ENCODE measurements at places on chromosomes 2 and 18.

GRCh38 chr2:96816836-96817702 is 1.0 kb downstream of the CNNM3 start:
- DNase-seq = no peak

DNA sequence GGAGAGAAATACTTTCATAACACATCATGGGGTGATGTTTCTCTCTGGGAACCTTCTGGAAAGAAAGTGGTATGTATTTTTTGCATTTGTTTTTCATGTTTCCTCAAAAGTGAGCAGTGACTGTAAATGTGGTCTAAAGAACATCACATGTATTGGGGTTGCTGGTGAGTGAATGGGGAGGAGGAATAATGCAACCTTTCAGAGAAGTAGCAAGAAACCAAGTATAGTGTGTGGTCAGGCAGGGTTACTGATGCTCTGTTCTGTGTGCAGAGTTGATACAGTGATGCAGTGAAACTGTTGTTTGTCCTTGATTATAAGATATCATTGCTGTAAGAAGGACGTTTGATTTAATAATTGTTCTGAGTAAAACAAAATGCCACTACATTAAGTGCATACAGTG is 24.1 kb downstream of the ADNP2 start:
- no peak for DNase-seq

GRCh38 chr2:181420259-181421130 is 36.7 kb upstream of the ITGA4 start:
- DNase-seq = no peak

DNA sequence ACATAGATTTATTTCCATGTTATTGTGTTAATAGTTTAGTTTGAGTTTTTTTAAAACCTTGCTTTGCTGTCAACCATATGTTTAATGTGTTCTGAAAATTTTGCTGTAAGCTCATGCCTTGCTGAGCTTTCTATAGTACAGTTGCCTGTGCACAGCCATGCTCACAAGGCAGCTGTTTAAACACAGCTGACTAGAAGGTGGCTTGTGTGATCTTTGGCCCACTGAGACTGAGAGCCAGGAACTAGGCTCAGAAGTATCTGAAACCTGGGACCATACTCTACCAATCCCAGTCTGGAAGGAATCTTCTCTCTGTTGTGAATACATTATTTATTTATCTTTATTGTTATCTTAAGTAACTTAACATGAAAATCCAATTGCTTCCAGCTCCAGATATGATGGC is 350.5 kb downstream of the KIAA1328 start:
- DNase-seq = no peak

DNA sequence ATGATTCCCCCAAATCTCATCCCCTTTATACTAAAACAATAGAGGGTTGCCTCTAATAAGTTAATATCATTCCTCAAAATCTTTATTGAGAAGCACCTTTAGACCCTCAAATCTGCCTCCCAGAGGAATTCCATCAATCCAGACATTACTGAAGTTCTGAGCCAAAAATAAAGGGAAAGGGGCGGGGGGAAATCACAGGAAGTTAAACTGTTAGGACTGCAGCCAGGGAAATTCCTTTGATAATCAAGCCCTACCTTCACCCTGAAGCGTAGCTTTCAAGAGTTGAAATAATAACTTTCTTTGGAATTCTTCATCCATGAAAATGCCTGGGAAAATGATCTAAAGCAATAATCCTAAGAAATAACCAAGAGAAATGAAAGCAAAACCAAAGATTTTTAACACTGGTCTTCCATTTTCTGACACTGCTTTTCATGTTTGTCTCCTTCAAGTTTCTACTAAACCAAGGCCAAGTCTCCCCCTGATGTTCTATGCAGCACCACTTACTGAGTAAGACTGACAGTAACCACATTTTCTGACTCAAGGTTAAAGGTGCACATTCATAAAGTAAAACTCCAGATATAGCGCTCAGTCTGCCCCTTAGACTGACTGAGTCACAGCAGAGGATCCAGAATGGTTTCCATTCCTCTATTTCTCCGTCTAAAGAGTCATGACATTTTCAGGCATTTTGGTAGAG is 78.2 kb downstream of the TCF4 start:
- DNase-seq = peak; percentile 6

DNA sequence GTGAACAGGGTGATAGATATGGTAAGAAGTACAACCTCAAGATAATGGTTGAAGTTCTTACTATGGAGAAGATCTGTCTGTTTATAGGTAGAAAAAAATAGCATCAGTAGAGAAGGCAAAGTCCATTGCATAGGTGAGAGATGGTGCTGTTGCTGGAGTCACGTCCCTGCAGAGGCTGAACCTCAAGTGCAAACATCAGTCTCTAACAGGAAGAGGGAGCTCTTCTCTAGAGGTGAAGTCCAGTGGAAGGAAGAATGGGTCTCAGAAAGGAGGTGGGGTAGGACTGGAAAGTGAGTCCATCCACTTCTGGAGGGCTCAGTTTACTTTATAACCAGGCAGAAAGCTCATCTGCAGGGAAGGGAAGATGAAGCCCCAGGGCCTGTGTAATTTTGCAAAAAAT is 337.7 kb downstream of the MEIS1 start:
- no peak for DNase-seq

GRCh38 chr2:28423856-28424605 is 31.4 kb downstream of the FOSL2 start:
- peak; percentile 57 for DNase-seq

- DNase-seq = no peak
These were observed 14.3 kb downstream of the TTC32 start for GRCh38 chr2:19887510-19887909.

GRCh38 chr2:107436281-107436680 is 390.4 kb upstream of the RGPD4 start:
- no peak for DNase-seq

DNA sequence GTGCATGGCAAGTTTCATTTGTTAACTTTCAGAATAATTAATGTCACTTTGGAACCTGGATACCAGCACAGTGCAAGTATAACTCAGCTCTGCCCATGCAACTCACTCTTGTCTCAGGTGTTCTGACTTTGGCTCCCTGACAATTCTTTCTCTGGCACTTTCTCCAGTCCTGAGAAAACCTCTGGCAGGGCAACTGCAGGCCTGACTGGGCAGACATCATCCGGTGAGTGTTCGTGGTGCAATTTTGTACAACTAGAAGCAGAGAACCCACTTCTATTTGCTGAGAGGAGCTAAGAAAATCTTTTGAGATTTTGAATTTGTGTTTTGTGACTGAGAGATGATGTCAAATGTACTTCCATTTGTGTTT is 143.0 kb downstream of the AQP4 start:
- DNase-seq = no peak

DNA sequence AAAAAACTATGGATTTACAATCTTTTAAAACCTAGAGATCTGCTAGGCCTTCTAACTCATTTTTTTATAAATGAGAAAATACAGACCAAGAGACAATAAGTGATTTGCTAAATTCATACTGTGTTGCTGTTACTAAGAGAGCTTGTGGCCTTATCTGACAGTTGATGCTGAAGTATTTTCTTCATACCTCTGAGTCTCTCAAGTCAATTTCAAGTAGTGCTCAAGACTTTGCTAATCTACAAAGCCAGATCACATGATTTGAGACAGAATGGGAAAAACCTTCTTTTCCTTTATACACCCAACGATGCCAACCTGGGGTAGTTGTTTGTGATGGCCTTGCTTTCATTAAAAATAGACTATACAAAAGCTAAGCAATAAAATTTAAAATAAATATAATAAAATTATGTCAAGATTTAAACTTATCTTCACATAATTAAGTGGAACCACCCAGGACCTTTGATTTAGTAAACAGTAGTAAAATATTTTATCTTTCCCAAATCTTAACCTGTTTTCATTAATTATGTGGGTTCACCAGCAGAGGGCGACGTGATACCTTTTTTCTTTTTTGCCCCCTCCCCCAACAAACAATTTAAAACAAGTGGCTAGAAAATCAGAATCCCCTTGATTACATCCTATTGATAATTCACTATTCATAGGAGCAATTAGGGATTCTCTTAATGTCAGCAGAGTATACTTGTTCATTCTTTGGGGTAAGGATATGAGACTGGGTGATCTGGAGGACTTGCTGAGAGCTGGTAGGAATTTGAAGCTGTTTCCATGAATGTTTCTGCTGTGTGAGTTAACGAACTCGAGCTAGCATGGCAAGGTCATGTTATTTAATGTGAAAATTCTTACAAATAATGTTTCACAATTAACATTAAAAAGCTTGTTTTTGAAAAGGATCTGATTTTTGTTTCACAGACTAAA is 49.6 kb upstream of the SLC5A7 start:
- peak; percentile 34 for DNase-seq

DNA sequence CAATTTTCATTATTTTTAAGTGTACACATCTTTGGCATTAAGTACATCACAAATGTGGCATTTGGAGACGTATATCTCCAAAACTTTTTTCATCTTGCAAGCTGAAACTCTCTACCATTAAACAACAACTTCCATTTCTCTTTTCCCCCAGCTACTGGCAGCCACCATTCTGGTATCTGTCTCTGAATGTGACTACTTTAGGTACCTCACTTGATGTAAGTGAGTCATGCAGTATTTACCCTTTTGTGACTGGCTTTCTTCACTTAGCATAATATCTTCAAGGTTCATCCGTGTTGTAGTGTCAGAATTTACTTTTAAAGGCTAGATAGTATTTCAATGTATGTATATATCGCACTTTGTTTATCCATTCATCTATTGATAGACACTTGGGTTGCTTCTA is 17.0 kb downstream of the BABAM2 start:
- DNase-seq = peak; percentile 32

DNA sequence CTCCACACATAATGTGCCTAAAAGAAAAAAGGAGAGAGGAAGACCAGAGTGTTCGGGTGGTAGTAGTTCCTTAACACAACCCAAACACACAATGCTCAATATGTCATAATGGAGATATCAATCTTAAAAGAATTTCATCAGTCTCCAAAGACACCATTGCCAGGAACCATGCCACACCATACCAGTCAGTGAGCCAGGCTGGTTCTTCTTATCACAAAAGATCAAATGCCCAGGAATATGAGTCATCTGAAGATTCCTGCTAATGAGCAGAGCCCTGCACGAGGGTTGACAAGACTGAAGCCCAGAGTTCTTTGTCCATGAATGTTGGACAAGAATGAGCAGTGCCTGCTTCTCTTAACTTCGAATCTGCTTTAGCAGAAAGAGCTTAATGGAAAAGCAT is 262.3 kb downstream of the ZNF516 start:
- DNase-seq = no peak

GRCh38 chr2:236691799-236692167 is 122.2 kb downstream of the ACKR3 start:
- DNase-seq = no peak

DNA sequence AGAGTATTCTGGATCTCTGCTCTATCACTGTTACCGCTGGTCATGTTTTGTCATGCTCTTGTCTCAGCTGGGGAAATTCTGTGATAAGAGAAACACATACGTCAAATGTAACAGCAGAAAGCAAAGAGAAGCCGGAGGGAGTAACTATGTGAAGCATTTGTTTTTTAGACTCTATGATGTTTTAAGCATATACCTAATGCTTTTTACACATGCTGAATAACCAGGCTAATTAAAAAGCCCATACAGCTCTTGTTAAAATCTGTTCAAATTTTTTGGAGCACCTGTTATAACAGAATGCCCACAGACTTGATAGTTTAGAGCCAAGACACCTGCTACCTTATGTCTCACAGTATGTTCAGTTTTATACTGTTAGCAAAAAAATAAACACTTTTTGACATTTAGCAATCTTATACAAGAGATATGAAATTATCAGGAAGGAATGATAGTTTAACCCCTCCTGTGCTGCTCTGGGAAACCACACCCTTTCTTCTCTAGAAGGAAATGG is 92.3 kb upstream of the TANK start:
- DNase-seq = no peak

DNA sequence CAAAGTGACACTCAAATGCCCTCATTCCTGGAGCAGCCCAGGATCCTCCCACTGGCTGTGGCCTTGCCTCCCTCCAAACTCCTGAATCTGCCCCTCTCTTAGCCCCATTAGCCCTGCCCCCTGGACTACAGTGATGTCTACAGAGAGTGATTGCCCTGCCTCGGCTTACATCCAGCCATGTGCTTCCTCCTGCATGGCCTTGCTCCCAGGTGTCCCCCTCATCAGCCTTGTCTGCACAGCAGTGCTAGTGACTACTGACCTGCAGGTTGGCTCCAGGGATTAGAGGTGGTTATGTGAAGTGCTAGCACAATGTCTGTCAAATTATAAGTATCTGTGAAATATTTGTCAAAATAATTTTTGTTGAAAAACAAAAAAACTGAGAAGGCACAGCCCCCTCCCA is 259.1 kb upstream of the MYT1L start:
- no peak for DNase-seq

DNA sequence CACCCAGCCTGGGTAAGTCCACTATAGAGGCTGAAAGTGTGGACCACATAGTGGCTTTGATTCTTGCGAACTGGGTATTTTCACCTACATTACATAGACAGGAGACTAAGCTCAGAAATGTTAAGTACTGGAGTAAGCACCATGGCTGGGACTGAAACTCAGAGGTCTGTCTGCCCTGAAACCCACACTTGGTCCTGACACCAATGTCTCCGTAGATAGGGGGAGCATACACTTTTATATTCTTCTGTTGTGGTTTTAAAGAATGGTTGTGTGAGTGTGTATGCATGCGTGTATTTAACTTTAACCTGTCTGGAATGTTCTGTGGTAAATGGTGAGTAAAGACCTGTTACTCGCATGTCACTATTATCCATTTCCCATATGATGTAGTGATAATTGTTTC is 10.3 kb upstream of the NPPC start:
- DNase-seq = no peak
